ENCODE measurements at places on chromosomes 5 and 9.

DNA sequence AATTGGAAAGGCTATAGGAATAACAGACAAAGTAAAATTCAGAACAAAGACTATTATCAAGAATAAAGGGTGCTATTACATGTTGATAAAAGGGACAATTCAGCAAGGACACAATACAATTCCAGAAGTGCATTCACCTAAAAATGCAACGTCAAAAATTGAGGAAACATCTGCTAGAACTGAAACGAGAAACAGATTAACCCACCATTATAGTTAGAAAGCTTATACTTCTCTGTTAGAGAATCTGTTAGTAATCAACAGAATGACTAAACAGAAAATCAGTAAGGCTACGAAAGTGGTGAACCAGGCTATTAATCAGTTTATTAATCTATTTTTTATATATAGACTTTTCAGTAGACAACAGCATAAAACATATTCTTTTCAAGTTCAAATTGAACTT is 14.8 kb downstream of the FCN1 start:
- DNase-seq = no peak

GRCh38 chr5:59608745-59609144 is 284.8 kb downstream of the PDE4D start:
- DNase-seq = no peak

GRCh38 chr9:135830496-135830895 is 76.8 kb downstream of the CAMSAP1 start:
- no peak for DNase-seq

DNA sequence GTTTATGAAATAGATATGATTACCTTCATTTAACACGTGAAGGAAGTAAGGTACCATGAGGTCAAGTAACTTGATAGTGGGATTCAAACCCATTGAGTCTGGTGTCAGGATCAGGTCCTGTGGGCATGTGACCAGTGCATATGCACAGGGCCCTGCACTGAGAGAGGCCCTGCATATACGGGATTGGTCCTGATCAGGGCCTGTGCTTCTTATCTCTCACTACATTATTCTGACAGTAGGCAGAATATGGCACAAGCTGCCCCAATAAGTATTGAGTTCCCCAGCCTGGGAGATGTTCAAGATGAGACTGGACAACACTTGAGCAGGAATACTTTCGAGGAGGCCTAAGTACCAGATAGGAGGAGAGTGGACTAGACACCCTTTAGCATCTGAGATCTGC is 44.0 kb downstream of the GALNT10 start:
- no peak for DNase-seq

DNA sequence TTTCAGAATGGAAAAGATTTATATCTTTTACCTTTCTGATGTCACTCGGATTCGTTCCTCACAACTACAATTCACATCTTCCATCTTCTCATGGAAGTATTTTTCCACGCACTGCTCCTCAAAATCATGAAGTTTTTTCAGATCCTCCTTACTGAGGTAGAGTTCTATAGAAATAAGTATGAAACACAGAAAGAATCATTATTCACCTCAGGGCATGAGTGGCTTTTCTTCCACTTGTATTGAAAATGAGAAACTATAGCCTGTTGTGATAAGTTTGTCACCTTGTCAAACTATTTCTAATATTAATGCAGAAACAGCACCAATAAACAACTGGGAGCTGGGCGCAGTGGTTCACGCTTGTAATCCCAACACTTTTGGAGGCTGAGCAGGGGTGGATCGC is 116.0 kb downstream of the TRPM6 start:
- DNase-seq = no peak

- no peak for DNase-seq
Measured at GRCh38 chr5:175501759-175502158, 23.4 kb downstream of the SFXN1 start.

- no peak for DNase-seq
Measured at GRCh38 chr5:7078101-7078500, 317.8 kb upstream of the ADCY2 start.

DNA sequence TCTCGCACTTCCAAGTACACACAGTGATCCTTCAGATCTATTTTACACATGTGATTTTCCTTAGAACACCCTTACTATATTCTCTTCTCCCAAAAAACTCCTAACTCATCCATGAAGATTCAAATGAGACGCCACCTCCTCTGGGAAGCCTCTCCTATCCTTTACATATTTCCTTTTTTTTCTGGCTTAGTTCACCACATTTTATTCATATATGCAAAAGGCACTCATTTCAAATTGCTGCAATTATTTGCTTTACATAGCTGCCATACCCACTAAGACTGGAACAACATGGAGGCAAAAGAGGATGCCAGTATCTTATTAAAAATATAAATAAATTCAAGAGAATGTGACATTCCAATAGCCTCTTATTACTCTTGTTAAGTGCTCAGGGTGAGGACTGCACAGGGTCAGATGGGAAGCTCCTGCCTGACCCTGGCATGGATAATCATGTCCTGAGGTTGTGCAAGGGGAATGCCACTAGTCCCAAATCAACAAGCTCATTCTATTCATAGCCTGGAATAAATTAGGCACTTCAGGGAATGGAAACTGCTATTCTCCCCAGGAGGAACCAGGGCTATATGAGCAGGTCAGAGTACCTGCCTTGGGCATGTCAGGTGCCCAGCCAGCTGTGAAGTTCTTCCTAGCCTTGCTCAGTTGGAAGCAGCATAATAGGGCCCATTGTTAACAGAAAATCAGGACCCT is 262.9 kb downstream of the FBXL17 start:
- no peak for DNase-seq

DNA sequence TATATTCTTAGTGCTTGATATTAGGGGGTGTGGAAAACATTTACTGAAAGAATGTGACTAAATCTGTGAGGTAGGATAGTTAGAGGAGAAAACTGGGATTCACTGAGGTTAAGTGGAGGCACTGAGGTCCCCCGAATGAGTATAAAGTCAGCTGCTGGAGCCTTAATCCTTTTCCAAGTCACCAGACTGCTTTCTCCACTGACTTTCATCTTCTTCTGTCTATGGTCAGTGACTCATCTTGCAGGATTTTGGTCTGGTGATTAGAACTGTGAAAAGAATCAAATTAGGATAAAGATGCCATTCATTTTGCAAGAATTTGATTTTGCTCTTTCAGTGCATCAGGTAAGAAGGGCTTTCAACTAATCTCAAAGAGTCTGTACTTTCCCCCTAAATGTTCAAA is 89.3 kb upstream of the ALDH1A1 start:
- no peak for DNase-seq

GRCh38 chr5:10935536-10935935 is 174.5 kb upstream of the DAP start:
- no peak for DNase-seq

DNA sequence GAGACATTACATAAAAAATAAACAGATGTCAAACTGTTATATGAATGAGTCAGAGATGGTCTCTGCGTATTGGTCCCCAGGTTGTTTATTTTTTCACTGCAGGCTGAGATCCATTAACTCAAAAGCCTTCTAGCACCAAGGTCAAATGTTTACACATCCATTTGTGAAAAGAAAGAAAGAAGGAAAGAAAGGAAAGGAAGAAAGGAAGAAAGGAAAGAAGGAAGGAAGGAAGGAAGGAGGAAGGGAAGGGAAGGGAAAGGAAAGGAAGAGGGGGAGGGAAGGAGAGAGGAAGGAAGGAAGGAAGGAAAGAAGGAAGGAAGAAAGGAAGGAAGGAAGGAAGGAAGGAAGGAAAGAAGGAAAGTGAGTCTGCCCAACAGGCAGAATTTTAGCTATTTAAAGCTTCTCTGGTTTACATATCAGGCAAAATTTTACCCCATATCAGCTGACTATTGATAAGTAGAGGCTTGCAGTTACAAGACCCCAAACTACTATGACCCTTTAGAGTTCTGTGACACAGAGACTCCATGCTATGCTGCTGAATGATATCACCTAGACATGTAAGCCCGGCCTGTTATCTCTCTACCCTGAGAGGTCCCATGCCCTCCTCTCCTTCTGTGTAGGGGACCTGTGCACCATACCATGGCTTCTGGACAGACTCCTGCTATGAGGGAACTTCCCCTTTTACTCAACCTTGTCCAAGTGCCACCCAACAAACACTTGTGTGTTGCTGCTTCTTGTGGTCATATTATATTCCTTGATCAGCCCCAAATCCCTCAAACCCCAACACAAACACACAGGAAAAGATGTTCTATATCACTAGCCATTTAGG is 59.0 kb downstream of the DRD1 start:
- no peak for DNase-seq

DNA sequence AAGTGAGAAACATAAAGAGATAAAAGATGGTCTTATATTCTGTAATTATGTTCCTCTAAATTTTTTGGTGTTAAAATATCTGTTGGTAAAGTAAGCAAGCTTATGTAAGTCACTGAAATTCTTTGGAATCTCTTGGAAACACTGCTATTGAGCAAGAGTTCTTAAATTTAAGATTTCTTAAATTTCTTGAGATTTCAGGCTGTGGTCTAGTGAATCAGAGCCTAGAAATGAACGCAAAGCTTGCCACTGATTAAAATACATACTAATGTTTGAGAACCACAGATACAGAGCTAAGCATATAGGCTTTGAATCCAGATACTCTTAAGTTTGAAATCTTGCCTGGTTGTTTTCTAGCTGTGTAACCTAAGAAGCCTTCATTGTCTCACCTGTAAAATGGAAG is 133.4 kb downstream of the TRPM3 start:
- DNase-seq = no peak

DNA sequence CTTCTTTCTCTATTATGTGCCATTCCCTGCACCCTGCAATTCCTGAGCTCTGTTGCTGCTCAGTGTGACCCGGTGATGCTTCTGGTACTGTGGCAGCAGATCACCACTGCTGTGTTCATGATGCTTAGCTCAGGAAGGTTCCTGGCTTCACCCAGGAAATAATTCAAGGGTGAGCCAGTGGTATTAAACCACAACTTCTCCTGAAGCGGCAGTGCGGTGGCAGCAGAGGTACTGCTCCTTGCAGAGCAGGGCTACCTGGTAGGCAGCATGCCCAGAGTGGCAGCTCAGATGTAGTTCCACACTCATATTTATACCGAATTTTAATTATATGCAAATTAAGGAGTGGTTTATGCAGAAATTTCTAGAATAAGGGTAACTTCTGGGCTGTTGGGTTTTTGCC is 213.8 kb upstream of the ZNF608 start:
- no peak for DNase-seq

DNA sequence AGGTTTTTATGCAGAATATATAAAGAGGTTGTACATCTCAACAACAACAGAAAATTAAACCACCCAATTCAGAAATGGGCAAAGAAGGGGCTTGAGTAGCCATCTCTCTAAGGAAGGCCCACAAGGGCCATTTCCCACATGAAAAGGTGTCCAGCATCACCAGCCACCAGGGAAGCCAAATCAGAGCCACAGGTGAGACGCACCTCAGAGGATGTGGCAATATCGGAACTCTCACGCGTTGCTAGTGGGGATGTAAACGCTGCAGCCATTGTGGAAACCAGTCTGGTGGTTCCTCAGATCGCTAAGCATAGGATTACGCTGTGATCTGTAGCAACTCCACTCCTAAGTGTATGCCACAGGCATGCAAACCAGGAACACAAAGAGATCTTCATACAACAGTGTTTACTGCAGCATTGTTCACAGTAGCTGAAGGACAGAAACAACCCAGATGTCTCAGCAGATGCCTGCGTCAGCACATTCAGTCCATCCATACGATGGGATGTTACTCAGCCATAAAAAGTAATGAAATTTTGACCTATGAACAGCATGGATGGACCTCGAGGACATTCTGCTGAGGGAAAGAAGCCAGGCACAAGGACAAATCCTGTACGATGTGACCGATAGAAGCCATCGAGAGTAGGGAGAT is 84.3 kb upstream of the CACNA1B start:
- no peak for DNase-seq

DNA sequence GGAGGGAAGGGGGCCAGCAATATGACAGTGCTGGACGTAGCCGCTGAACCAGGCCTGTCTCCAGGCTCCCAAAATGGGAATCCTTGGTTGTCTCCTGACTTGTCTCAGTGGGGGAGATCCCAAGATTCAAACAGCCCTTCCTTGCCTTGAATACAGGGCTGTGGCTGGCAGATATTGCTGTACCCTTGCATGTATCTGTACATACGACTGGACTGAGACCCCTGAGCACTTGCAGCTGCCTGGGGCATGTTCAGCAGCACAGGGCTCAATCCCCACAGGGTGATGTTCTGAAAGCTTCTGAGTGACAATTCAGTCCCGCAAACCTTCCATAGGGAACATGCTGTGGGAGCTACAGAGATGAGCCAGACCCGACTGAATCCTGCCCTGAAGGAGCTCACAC is 13.3 kb downstream of the OR13J1 start:
- DNase-seq = no peak

- DNase-seq = no peak
Measured at GRCh38 chr9:73210886-73211666, 59.4 kb downstream of the ANXA1 start.

- DNase-seq = no peak
Measured at GRCh38 chr5:175201393-175201792, 242.6 kb downstream of the DRD1 start.

- no peak for DNase-seq
Measured at GRCh38 chr5:59061377-59061776, 478.5 kb downstream of the RAB3C start.

DNA sequence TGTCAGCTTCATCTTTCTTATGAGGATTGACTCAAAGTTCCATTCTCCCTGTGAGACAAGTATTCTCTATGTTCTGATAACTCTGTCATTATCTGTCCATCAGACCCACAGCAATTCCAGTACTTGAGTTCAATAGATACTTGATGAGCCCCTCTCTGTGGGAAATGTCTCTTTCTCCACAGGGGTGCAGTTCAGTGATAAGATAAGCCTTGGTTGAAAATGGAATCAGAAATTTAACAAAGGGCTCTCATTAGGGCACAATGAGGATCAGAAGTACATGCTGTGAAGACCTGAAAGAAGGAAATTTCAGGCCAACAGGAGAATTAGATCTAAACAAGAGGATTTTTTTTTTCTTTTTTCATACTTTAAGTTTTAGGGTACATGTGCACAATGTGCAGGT is 737.3 kb downstream of the MTRR start:
- no peak for DNase-seq

- DNase-seq = no peak
Measured at GRCh38 chr5:89556215-89556913, 673.4 kb upstream of the MEF2C start.

GRCh38 chr9:5629312-5630080 is 589 bp downstream of the RIC1 start:
- no peak for DNase-seq

DNA sequence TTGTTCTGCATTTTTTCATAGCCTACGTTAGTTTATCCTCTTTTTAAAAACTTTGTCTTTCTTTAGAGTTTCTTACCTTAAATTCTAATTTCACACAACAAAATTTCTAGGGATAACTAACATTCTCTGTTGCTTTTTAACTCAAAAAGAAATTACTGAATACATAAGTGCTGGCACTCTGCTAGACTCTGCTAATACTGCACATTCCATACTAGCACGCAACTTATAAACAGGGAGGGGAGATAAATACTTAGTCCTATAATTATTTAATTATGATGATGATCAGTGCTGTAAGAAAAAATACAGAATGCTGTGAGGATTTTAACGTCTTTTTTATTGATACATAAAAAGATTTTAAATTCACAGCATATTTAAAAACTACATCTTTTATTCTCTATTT is 25.1 kb downstream of the RNF145 start:
- no peak for DNase-seq

GRCh38 chr9:8648271-8648845 is 848.8 kb upstream of the DMAC1 start:
- DNase-seq = no peak

Data from CD4-positive, alpha-beta T cell treated with Interferon alpha-2 for 1 hour (primary cell).